ENCODE measurements at places on chromosomes 6 and 20. TPM values are rescaled to one million over a fixed set of nuclear protein-coding genes. Genes with fewer than 3 reads are reported as not detected.

Gene CPXM1
- 0.81 TPM for total RNA-seq

Gene TBC1D32
- 1.2 TPM for total RNA-seq

Gene PHIP
- total RNA-seq = 14.5 TPM

GRCh38 chr6:146123616-146124015 lies 94.8 kb downstream of the GRM1 start:
- no peak overlapping the region for H3K27ac ChIP-seq
- no peak overlapping the region for H3K4me3 ChIP-seq
- H3K36me3 ChIP-seq = no peaks in the 10 kb centered on the region
- no peaks in the 10 kb centered on the region for H3K27me3 ChIP-seq
- no peaks in the 10 kb centered on the region for H3K4me1 ChIP-seq

GRCh38 chr6:82176616-82177015 lies 70.9 kb downstream of the IBTK start:
- no peak overlapping the region for H3K4me3 ChIP-seq
- DNase-seq = no peak
- H3K27ac ChIP-seq = no peak overlapping the region
- H3K36me3 ChIP-seq = no peaks in the 10 kb centered on the region

- H3K27ac ChIP-seq = peak overlapping the region; percentile 72
- DNase-seq = peak; percentile 27
Measured at GRCh38 chr6:31356216-31356945, 598 bp downstream of the HLA-B start.

- no peak for DNase-seq
- H3K4me1 ChIP-seq = peaks cover 26% of the 10 kb centered on the region
- H3K4me3 ChIP-seq = no peak overlapping the region
- no peak overlapping the region for H3K27ac ChIP-seq
Measured at GRCh38 chr6:139159016-139159415, 24.1 kb downstream of the HECA start.

Measured in gastrocnemius medialis (tissue), 4 donors.